ENCODE measurements at places on chromosomes 1 and 21.

DNA sequence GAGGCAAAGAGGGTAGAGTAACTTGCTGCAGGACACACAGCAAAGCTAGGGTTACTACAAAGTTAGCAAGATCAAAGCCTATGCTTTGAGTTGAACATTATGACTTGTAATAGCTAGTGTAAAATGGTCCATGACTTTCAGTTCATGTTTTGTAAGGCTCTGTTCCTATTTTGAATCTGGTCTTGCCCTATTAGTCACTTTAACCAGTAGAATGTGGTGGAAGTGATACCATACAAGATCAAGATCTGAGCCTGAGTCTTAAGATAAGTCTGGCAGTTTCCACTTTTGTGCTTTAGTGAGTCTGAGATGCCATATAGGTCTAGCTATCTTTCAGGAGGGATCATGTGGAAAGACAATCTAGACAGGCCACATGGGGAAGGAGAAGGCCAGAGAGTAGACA is 282.1 kb upstream of the BRINP3 start:
- no peak for DNase-seq

GRCh38 chr1:150110116-150110515 is 39.6 kb upstream of the PLEKHO1 start:
- no peak for DNase-seq

DNA sequence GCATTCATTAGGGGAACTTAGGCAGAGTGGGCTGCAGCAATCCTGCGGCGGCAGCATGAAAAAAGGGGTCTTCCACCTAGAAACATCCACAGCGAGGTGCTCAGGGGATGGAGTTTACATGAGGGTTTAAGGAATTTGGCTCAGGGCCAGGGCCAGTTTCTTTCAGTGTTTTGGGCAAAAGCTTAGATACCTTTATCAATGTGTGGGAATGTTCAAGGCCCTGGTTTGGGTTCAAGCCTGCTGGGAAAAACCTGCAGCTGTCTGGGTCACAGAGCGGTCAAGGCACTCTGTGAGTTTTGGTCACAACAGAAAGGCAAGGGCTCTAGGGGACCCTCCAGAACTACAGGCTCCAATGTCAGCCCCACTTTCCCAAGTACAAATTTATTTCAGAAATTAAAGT is 230.3 kb downstream of the DISC1 start:
- no peak for DNase-seq

DNA sequence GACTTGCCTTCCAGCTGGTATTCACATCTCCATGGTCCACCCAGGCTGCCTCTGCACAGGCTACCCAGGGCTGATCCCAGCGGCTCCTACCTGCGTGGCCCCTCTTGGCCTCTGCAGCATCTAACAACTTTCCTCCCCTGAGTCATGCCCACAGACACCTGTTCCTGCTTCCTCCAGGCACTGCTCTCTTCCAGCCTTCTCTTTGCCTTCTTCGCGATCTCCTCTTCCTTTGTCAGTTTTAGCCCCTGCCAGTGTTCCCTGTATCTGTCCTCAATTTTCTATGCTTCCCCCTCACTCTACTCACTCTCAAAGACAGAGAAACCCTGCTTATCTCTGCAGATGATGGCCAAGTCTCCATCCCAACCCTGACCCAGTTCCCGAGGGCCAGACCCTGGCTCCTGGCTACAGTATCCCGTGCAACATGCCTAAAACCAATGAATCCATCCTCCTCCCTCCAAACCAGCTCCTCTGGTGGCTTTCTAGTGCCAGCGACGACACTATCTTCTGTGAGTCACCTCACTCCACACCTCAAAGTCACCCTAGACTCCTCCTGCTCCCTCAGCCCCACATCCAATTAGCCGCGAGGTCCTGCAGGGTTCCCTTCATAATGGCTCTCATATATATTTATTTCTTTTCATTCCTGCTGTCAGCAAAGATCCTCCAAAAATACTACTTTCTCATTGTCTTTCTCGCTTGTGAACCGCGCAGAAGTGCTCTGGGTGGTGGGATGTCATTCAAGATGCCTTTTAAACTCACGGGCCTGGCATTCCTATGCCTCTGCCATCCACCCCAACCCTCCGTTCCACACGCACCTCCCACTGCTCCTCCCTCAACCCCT is 259.2 kb downstream of the TOMM20 start:
- no peak for DNase-seq
